BJ (cell line): ENCODE measurements at places on chromosomes 3 and 15.

DNA sequence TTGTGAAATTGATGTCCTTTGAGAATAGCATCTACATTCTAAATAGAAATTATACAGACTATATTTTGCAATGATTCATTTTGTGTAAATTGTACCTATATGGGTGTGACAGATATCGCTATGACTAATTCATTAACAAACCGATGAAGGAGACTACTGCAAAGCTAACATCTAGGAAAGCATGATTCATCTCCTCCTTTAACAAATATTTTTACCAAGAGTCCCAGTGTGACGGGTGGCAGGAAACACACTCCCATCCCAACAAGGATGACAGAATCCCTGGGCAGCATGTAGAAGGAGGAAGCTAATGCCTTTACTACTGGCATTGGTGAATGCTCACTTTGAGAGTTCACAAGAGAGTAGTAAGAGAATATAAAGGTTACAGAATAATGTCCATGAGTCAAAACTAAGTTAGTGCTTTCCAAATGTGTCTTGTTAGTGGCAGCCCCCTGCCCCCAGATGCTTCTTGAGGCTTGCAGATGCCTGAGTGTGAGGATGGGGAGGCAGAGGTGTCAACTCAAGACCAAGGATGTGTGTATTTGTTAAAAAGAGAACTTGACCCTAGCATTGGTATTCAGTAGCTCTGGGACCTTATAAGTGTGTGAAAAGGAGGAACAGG is 180.6 kb downstream of the FMN1 start:
- peak; percentile 32 for DNase-seq

GRCh38 chr3:4584456-4585249 is 91.5 kb downstream of the ITPR1 start:
- DNase-seq, result no peak

GRCh38 chr3:99712291-99712954 is 74.0 kb downstream of the COL8A1 start:
- no peak for DNase-seq

DNA sequence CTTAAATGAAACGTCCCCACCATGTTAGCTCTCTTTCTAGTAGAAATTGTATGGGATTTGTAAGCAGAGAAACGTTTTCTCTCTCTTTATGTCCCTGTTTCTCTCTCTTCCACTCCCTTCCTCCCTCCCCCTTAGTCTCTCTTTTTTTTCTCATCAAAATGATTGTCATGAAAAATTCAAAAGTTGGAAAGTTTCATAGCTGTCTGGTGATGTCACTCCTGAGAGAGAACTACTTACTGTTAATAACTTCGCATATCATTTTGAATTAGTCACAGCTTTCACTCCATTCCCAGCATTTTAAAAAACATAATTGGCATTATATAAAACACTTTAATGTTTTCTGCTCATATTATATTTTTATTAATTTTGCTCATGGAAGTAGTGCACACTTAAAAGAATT is 331.1 kb downstream of the C3orf38 start:
- no peak for DNase-seq

- no peak for DNase-seq
These were observed at the start of gene RHCG for GRCh38 chr15:89496155-89497098. TSS of gene RHCG (minus strand) at chr15:89496583. CDS start at chr15:89496544, 39 bp downstream.

- no peak for DNase-seq
These were observed 42.7 kb upstream of the B3GNT5 start for GRCh38 chr3:183210341-183210740.

DNA sequence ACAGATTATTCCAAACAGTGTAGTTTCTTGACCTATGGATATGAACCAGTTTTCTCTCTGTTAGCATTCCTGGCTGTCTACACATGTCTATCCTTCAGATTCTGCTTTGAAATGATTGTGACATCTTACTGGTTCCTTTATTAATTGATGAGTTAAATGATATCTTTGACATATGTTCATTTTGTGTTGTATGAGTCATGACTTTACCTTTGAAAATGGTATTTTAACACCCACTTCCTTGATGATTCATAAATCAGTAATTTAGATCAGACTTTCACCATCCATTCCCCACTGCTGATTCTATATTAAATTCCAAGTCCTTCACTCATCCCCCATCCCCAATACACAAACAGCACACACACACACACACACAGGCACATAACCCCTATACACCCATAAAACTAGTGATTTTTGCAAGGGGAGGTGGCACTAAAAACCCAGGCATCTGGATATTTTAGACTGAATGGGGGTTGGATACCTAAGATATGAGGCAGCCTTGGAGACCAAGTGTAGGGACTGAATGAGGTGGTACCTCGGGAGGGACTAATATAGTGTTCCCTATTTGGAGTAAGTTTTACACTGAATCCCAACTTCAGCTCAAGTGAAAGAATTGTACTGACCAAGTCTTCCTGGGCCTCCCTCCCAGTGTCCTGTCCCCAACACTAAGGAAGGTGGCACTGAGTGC is 9.7 kb downstream of the CCK start:
- no peak for DNase-seq

DNA sequence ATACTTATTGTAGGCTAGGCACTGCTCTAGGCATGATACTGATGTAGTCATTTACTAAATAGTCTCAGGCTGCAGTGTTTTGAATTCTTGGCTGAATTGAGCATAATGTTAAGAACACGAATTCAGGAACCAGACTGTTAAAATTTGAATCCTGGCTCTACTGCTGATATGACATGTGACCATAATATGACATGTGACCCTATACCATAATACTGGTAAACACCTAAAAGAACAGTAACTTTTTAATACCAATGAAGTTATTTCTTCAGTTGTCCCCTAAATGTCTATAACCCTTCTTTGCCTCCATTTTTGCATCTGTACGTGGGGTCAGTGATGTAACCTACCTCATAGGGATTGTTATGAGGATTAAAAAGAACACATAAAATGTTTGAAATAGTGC is 18.1 kb downstream of the TBC1D23 start:
- DNase-seq, result no peak
